Esophagus muscularis mucosa (tissue), 4 donors: ENCODE measurements at places on chromosomes 2 and 18. TPM values are rescaled to one million over a fixed set of nuclear protein-coding genes. Genes with fewer than 3 reads are reported as not detected.

DNA sequence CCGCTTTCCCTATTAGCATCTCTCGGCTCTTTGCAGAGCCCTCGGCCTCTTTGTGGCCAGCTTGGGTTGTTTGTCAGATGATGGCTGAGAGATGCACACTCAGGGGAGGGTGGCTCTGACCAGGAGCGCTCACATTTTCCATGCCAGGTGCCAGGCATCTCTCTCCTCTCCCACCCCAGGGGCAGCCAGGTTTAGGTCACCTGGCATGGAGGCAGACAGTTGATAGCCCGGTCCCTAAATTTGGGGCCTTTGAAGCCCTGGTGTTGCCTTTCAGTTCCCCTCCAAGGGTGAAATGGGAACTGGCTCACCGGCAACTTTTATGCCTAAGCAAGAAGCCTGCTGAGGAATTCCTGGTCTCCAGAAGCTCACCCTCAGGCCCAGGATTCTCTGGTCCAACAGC, 19.1 kb downstream of the LBH start:
- DNase-seq: no peak

GRCh38 chr2:191572319-191572718, 105.6 kb upstream of the NABP1 start:
- no peak for DNase-seq

DNA sequence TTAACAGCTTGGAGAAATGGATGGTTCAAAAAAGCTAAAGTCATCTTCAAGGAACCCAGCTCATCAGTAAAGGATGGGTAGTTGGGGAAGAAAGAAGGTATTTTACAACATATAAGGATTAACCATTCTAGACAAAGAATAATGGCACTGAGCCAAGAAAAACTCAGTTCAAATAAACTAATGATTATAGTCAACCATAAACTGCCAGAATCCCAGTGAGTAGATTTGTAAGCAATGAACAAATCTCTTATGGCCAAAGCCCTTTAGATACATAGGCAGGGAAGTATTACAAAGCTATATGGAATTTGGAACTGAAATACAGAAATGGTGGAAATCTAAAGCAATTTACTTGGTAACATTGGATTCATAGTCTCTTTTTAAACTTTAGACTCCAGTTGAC, 92.4 kb upstream of the ZFP36L2 start:
- DNase-seq: no peak

DNA sequence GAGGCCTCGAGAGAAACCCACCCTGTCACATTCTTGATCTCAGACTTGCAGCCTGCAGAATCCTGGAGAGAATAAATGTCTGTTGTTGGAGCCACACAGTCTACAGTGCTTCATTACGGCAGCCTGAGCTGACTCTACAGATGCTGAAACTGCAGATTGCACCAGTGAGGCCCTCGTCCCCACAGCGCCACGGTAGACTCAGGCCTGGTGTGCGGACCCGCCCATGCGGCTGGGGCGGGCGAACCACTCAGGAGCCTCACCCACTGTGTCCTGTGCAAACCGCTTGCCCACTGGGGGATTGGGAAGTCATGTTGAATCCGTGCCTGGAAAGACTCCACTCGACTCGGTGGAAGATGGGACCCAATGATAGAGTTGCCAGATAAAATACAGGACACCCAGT, 125.2 kb upstream of the COPS8 start:
- DNase-seq: no peak

DNA sequence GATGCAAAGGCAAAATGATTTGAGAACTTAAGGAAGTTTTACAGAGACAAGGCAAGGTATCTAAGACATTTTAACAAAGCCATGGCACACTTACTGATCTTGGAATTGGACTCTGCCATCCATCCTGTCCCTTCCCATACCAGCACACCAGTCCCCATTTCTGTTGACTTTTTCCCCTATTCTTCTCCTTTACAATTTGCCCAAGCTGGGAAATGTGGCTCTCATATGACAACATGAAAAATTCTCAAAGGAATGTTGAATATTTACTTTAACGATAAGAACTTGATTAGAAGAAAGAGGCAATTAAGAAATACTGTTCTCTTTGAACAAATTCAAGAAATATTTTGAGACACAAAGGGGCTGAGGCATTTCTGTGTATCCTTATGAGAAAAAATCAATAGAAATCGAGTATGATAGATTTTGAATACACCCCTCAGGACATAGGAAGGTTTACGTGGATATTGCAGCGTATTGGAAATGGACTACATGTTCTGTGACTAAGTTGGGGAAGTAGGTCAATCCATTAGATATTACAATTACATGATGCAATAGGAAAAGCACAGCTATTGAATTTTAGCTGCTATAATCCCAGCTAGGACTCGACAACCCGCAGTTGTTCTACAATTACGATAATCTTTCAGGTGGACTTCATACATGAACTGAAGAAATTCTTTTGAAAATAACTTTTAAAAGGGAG, 201.6 kb downstream of the TRIB2 start:
- no peak for DNase-seq

DNA sequence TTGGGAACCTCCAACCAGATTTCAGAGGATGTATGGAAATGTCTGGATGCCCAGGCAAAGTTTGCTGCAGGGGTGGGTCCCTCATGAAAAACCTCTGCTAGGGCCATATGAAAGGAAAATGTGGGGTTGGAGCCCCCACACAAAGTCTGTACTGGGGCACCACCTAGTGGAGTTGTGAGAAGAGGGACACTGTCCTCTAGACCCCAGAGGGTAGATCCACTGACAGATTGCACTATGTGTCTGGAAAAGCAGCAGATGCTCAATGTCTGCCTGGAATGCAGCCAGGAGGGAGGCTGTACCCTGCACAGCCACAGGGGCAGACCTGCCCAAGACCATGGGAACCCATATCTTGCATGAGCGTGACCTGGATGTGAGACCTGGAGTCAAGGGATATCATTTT, 573.7 kb upstream of the NXPH2 start:
- DNase-seq: no peak

DNA sequence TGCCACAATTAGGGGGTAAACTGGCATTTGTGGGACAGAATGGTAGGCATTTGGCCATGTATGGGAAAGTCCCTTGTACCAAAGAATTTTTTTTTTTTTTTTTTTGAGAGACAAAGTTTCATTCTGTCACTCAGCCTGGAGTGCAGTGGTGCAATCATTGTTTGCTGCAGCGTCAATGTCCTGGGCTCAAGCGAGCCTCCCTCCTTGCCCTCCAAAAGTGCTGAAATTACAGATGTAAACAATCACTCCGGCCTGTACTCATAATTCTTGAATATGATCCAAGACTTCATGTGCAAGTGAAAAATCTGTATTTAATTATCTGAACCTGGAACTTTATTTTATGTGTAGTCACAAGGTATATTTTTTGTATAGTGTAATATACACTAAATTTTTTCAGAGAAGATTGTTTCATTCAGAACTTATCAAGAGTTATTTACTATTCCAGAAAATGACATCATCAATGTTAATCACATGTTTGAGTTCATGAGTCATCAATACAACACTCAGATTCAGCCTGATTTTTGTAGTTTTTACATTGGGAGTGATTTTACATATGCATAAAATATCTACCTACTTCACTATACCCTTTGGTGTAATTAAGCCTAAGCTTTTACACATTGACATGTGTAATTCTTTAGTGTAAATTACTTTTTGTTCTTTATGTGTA, 138.7 kb upstream of the L3MBTL4 start:
- DNase-seq: no peak

DNA sequence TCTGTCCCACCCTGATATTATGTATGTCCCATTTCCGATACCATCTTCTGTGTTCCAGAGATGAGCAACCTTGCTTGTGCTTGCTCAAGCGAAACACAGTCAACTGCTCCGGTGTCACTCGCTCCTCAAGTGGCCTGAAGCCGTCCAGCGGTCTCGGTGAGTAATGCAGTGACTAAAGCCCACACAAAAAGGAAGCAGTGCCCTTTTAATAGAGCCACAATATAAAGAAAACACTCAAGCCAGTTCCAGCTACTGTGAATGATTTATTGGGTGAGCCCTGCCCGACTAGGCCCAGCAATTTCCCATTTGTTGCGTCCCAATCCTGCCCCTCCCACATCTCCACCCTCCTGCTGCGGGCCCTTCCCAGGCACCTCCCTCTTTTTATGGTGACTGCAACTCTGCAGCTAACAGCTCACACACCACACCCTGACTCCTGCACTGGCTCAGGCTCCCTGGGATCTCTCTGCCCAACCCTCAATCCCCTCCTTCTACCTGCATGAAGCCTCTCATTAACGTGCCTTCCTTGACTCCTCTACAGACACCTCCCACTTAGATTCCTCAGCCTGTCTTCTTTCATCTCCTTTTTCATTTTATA, 44.2 kb upstream of the DSC1 start:
- no peak for DNase-seq

DNA sequence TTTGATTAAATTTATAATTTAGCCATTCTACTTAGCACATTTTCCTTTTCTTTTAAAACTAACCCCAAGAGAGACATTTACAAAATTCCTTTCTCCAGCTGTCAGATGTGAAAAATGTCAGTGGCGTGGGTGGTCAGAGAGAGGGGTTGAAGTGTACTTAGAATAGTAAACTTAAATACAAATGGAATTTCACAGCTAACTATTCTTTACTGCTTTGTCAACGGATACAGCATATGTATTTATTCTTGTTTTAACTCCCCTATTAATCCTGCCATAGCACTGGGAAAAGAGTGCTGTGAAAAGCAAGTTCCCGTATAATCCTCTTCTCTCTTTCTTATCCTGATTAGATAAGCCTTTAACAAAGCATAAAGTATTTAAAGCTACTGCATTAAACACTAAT, 191.4 kb upstream of the CHAC2 start:
- no peak for DNase-seq

- DNase-seq: no peak
These were observed 19.6 kb upstream of the SERPINB11 start for GRCh38 chr18:63683152-63683551.

DNA sequence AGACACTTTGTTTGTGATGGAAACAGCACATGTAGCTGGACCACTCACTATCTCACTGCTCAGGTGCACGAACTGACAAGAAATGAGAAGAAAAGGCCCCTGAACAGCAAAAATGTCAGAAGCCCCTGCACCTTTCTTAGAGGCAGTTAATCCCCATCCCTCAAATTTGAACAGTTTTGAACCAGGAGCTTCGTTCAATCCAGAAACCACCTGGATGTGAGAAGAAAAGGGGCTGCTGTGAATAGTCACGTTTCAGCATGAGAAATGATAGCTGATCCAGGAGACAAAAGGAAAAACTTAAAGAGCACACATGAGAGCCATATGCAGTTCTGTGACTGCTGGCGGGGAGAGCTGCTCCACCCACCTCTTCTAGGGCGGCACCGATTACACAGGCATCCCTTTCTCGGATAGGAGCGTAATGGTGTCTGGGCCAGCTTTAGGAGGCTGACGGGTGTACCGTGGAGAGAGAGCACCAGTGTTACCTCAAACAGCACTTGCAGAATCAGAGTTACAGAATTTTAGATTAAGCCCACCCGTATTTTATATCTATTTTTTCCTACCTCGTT, 117.0 kb upstream of the EML6 start:
- DNase-seq: no peak

INO80C gene
- total RNA-seq: 10.8 TPM

PLCD4 gene
- total RNA-seq: 5.1 TPM
